Esophagus squamous epithelium (tissue), 5 donors: ENCODE measurements at places on chromosomes 7 and 10.

DNA sequence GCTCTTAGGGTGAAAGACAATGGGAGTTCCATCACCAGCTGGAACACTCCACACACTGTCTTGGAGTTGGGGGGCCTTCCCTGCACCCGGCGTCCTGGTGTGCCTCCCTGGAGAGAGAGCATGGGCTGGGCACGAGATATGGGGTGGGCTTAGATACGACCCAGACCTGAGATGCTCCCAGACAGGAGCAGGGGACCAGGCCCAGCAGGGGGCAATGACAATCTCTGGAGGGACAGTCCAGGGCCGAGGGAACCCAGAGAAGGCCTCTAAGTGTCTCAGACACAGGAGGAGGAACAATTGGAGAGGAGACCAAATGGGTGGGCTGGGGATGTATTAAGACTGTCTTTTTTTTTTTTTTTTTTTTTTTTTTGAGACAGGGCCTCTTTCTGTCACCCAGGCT lies 40.0 kb downstream of the MYL10 start:
- no peak for DNase-seq

DNA sequence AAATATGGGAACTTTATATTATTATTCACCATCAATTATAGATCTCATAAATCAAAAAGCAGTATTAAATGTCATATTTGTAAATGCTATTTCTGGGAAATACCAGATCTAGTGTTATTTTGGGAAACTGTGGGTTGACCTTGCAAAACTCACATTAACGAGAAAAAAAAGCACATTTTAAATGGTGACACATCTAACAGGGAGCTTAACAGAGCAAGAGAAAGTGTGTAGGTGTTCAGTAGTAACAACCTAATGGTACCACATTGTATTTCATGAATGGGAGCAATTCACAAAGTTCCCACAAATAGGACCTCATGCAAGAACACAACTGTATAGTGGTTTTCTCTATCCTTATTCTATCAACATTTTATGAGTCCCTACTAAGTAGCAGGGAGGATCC lies 26.2 kb upstream of the HDAC9 start:
- DNase-seq, result no peak

DNA sequence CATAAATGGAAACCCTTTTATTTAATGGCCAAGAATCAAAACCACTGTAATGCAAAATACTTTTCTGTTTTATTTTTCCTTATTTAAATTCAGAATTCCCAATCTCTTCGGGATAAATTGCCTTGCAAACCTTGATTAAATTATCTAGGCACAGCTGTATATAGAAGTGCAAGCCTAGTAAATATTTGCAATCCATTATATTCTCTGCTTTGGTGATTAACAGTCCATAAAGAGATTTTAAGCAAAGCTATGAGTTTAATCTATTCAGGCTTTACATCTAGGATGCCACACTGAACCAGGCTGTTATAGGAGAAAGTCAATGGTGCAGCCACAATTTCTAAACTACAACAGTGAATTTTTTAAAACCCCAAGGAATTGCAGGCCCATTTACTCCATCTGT lies 43.6 kb upstream of the THSD7A start:
- DNase-seq, result no peak

DNA sequence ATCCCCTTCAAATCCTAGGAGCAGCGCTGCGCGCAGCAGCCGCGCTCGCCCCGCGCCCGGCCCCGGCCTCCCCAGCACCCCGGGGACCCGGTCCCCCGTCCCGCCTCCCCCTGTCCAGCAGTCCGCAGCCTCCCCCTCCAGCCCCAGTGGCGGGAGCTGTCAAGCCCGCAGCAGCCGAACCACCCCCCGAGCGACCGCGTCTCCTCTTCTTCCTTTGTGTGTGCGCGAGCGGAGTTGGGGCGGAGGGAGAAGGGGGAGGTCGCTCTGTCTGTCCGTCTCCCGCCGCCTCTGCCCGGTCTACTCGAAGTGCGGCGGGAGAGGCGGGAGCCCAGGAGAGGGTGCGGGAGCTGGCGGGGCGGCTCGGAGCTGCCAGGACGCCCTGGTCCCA lies 375 bp upstream of the CHN2 start:
- DNase-seq, result no peak

DNA sequence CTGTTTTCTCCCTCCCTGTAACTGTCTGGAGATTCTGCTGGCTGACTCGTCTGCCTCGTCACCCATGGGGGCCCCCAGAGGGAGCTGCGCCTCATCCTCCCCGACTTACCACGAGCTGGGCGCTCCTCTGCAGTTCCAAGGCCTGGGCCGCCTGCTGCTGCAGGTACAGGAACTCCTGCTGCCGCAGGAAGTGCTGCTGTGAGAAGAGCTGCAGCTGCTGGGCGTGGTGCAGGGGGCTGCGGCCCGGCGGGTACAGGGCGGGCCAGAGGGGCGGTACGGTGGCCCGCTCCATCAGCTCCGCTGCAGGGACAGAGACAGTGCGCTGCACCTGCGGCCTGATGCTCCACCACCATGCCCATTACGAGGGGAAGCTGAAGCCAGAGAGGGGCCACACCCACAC lies 47.7 kb downstream of the TNRC18 start:
- DNase-seq, result no peak
